ENCODE measurements at places on chromosomes 7 and 10. TPM values are rescaled to one million over a fixed set of nuclear protein-coding genes. Genes with fewer than 3 reads are reported as not detected.

GRCh38 chr10:43958071-43958432, 309.4 kb upstream of the ZNF32 start:
- no peaks in the 10 kb centered on the region for H3K27me3 ChIP-seq
- no peak overlapping the region for H3K4me3 ChIP-seq
- no peak overlapping the region for H3K27ac ChIP-seq
- DNase-seq, result no peak
- H3K4me1 ChIP-seq, result 0 out of 2 replicates have a peak, but pooled peaks cover 3% of the 10 kb centered on the region

DNA sequence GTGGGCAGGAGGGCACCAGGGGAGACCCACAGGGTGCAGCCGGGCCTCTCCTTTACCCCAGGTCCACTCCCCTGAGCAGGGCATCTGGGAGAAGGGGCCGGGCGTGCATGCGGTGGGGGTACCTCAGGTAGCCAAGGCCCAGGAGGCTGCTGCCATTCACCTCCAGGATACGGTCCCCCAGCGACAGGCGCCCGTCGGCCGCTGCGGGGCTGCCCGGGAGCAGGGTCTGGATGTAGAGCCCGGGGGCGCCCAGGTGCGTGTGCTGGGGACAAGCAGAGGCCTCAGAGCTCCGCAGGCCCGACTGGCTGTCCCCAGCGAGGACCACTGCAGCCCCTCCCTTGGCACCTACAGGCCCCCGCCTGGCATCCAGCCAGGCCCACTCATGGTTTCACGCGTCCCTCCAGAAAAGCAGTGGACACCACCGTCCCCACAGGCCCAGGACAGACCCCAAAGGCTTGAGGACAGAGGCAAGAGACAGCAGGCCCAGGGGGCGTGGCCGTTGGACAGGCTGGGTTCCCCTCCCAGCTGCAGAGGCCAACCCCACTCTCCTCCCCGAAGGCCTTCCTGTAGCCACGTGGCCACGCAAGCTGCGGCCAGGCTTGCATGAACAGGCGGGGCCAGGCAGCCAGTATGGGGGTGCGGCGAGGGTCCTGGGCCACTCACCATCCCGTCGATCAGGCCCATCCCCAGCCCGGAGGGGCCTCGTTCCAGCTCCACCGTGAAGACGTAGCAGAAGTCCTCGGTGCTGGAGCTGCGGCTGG, 24.3 kb downstream of the AP5Z1 start:
- H3K27me3 ChIP-seq, result no peaks in the 10 kb centered on the region
- no peak overlapping the region for H3K4me3 ChIP-seq
- H3K36me3 ChIP-seq, result no peaks in the 10 kb centered on the region
- no peak for DNase-seq

- no peak for DNase-seq
- H3K36me3 ChIP-seq, result no peaks in the 10 kb centered on the region
- H3K4me3 ChIP-seq, result no peak overlapping the region
- peaks cover 26% of the 10 kb centered on the region for H3K4me1 ChIP-seq
- no peak overlapping the region for H3K27ac ChIP-seq
- no peaks in the 10 kb centered on the region for H3K27me3 ChIP-seq
Observed at GRCh38 chr7:126657137-126657536, 595.6 kb downstream of the GRM8 start.

The PDGFA gene
- 32.2 TPM for total RNA-seq

DNA sequence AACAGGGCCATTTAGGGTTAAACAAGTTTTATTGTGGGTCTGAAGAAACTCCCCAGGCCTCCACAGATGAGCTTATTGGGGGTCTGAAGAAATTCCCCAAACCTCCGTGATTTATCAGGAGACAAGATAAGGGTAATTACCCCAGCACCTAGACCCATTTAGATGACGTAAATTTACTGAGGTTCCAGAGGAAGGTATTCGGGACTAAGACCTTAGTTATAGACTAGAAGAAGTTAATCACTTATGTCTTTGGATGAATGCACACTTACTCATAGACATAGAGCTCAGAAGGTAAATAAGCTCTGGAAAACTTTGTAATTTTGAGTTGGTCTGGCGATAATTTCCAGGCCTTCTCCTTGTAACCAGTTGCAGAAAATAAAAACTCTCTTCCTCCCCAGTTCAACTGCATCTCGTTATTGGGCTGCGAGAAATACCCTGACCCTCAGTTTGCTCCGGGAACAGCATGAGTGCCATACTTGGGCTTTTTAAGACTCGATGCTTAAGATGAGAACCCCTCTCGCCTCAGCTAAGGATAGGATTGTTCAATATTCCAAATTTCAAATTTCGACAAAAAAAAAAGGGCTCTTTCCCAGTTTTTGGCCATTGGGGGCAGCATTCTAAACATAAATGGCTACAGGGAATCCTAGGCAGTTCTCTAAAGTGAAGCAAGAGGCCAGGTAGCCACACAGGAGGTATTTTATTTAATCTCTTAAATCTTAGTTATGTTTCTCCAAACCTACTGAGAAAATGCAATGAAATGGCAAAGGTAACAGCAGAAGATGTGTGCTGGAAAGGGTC, 74.7 kb upstream of the PFKP start:
- H3K36me3 ChIP-seq, result no peaks in the 10 kb centered on the region
- H3K4me3 ChIP-seq, result no peak overlapping the region
- H3K27me3 ChIP-seq, result no peaks in the 10 kb centered on the region

The DENND2A gene
- 10.0 TPM for total RNA-seq

Measured in GM23338 (cell line).